Neural progenitor cell (in vitro differentiated cells): ENCODE measurements at places on chromosomes 1 and 21. TPM values are rescaled to one million over a fixed set of nuclear protein-coding genes. Genes with fewer than 3 reads are reported as not detected.

- no peak for DNase-seq
These were observed 9.3 kb downstream of the HNRNPU start for GRCh38 chr1:244854865-244855578.

DNA sequence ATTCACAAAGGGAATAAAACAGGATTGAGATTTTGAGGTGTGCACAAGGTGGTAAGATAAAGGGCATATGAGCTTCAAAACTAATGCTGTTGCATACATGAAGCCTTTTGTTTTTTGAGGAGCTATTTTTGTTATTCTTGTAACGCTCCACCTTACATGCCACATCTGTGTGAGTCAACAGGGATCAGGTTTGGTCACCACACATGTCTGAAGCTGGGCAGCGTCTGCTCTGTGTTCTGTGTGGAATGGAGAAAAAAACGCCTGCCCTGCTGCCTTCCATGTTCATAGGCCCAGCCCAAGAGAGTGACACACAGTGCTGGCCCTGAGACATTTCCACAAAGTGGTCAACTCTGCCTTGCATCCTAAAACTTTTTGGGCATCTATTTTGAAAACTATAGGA, 67.7 kb downstream of the MPZL1 start:
- no peak for DNase-seq

DNA sequence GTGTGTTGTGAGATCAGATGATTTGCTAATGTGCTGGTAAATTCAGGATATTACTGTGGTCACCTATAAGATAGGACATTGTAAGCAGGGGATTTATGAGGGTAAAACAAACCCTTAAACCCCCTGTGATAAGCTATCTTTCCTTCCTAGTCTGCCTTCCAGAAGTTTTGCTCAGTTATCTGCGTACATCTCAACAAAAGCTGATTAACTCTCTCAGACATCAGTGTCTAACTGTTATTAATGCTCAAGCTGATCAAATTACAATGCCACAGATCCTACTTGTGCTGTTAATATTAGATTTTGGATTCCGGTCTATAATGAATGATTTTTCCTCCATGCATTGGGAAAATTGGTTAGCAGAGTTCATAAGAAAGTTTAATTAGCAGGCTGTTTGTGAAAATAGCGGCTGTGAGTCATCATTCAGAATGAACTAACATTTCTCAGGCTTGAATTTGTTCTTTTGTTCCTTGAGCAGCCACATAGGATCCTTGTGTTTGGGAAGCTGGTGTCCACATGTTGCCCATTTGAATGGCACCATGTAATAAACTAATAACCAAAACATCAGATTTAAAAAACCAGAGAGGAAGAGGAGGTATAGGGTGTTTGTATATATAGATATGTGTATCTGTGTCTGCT, 48.7 kb downstream of the ELAVL4 start:
- no peak for DNase-seq

GRCh38 chr1:32758795-32759430, 56.3 kb upstream of the SYNC start:
- no peak for DNase-seq

DNA sequence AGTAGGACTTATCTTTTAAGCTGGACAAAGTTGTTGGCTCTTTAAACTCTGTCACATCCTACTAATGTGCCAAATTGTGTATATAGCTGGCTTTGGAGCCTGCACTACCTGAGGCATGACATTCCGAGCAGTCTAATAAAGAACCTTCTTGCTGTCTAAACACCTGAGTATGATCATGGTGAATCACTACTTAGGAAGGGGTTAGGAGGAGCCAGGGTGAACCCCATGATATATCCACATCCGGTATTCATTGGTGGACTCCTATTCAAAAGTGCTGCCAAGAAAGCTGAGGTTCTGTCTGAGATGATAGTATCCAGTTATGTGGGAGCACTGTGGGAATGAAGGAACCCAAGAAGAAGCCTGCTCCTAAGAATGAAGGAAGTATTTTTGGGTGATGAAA, 27.1 kb downstream of the CRNN start:
- no peak for DNase-seq

GRCh38 chr1:60265560-60266535, 192.3 kb upstream of the C1orf87 start:
- no peak for DNase-seq

GRCh38 chr1:36657826-36658225, 175.1 kb upstream of the CSF3R start:
- DNase-seq: no peak

GRCh38 chr1:97308131-97308530, 586.5 kb downstream of the PTBP2 start:
- DNase-seq: no peak

DNA sequence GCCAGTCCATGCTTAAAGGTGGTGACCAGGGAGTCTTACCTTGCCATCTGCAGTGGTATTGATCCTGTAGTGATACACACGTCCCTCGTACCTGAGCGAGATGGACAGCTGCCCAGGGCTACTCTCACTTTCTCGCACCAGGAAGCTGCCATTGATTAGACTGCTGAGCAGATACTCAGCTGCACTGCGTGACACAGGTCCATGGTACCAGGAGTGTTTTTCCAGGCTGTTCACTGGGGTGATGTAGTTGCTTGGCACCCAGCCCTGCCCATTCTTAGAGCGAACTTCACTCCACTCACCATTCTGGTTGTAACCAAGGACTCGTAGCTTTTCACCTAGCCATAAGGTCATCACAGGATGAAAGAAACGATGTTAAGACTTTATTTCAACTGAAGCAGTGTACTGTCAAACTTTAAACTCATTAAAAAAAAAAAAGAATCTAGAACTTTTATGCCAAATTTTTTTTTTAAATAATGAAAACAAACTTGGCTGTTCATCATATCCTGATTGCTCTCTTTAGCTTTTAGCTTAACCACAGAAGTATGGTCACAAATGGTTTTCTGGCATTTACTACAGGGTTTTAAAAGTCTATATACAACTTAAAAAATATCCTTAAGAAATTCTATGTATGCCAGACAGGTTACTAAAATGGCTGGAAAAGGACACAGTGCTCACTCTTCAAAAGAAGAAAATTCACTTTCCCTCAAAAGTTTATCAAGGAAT, 44.6 kb downstream of the TOR3A start:
- DNase-seq: no peak

GRCh38 chr1:147567594-147568381, 26.5 kb downstream of the BCL9 start:
- peak; percentile 53 for DNase-seq

- DNase-seq: no peak
These were observed 10.9 kb downstream of the TAGLN2 start for GRCh38 chr1:159914252-159915018.

GRCh38 chr21:46369520-46370235, 45.7 kb downstream of the PCNT start:
- DNase-seq: no peak

DNA sequence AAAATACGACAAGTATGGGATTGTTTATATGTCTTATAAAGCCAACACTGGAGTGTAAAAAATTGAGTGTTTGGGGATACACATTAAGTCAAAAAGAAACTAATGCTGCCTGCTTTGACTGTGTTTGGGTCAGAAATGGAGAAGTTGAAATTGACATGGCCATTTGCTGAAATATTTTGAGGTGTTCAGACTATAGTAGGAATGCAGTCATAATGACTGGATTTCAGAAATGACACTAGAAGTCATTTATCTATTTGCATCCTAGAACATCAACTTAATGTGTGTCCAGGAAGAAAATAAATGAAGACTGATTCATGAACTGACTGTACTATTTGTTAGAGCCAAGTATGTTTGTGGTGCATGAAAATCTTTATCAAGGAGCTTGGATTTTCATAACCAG, 28.4 kb downstream of the RASAL2 start:
- DNase-seq: no peak

DNA sequence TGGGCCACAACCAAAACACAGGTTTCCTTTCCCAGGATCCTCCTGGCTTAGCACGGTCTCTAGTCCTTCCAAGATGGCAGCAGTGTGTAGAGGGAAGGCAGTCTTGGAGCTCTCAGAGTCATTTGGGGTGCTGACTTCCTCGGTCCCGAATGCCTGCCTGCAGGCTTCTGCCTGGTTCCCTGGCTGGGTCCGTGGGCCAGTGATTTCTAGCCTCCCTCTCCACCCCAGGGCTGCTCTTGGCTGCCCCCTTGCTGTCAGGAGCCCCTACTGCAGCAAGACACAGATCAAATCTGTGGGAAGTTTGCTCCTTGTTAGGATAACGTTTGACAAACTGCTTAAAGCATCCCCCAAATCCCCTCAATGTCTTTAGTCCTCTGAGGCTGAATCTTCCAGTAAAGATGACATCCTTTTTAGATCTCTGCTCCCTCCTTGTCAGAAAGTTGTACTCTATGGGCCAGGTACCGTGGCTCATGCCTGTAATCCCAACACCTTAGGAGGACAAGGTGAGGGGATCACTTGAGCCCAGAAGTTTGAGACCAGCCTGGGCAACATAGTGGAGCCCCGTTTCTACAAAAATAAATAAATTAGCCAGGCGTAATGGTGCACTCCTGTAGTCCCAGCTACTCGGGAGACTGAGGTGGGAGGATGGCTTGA, 272.5 kb downstream of the RRAGC start:
- peak; percentile 78 for DNase-seq

DNA sequence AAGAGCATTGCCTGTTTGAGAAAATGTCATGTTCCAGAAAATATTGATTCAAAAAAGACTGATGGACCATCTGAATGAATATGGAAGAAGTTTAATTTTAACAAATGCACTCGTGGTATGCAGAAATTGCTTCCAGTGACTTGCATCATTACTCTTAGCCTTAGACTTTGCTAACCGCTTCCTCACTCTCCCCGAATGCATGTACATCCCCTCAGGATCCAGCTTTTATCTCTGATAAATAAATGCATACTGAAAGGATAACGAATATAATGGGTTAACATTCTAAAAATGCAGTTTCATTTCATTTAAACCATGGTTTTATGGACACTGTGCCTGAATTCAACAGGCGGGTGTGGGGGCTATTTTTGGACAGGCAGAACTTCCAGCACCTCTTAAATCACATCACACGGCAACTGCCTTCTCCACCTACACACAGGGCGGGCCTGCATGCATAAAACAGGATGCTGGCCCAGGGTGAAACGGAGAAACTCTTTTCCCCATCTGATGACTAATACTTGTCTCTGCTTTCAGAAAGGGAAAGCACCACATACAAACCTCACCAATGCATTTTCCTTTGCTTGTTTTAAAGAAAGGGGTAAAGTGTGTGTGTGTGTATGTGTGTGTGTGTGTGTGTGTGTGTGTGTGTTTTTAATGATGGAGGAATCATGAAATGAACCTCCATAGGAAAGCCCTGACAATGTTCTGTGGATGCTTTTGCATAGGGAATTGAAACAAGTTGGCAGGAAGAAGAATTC, 48.7 kb downstream of the SPAG17 start:
- DNase-seq: no peak

GRCh38 chr1:192787914-192788585, 20.8 kb upstream of the RGS2 start:
- peak; percentile 26 for DNase-seq

METTL13 gene
- 19.5 and 26.3 TPM in 2 replicates for total RNA-seq

TPRG1L gene
- 10.6 and 11.5 TPM in 2 replicates for total RNA-seq

ENO1 gene
- total RNA-seq: 1,414 and 2,157 TPM in 2 replicates

WDR64 gene
- total RNA-seq: not detected in 2 replicates

TARDBP gene
- total RNA-seq: 170 and 202 TPM in 2 replicates

IRF6 gene
- 0.34 and 3.3 TPM in 2 replicates for total RNA-seq

RSPO1 gene
- 0.67 and 0.93 TPM in 2 replicates for total RNA-seq

ITLN2 gene
- not detected in 2 replicates for total RNA-seq

PADI3 gene
- 1.0 and 2.0 TPM in 2 replicates for total RNA-seq
